ENCODE measurements at places on chromosomes 5 and 9.

DNA sequence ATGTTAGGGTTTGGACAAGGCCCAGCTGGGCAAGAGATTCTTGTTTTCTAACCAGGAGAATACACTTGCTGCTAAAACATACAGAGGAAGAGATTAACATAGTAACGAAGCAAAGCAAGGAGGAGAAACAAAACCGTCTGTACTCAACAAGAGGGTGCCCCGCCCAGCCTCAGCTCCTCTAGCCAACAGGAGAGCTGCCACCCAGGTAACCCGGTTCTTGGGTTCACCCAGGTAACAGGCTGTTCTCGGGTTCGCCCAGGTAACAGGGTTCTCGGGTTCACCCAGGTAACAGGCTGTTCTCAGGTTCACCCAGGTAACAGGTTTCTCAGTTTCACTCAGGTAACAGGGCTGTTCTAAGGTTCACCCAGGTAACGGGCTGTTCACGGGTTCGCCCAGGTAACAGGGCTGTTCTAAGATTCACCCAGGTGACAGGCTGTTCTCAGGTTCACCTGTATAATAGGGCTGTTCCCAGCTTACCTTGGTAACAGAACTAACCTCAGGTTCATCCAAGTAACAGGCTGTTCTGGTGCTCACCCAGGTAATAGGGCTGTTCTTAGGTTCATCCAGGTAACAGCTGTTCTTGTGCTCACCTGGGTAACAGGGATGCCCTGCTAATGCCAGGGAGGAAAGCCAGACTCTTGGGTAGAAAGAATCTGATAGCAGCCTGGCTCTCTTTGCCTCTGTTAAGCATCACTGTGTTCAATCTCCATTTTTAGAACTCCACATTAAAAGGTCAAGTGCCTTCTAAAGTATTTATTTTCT is 271.6 kb downstream of the SYK start:
- no peak for DNase-seq

DNA sequence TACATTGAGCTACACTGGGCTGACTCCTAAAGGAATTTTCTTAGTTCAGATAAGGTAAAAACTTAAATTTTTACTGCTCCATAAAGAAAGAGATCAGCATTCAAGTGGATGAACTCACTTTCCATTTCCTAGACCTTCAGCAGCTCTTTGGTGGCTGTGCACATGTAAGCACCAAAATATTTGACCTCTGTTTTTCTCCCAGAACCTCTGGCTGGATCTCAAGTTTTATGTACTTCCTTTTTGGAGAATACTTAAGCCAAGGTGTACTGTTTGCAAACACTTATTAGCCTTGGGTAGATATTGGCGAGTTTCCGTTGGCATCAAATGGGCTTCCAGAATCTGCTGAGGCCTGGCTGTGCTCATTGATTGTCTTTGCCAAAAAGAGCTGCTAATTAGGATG is 10.3 kb downstream of the TNC start:
- DNase-seq: no peak

DNA sequence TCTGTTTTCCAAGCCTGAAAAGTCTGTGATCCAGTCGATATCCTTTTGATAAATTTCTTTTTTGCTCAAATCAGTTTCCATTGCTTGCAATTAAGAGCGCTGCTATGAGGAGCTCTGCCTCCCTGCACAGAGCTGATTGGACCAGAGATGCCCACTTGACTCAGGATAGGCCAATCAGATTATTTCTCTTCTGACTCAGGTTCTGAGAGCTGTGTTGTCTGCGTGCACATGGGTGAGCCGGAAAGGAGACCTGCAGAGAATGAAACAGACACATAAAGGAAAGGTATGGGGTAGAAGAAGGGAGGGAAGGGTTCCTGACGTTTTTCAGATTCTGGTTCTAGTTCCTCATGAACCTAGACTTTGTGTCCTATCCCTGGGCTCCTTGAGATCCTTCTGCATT is 15.8 kb upstream of the FABP6 start:
- no peak for DNase-seq

DNA sequence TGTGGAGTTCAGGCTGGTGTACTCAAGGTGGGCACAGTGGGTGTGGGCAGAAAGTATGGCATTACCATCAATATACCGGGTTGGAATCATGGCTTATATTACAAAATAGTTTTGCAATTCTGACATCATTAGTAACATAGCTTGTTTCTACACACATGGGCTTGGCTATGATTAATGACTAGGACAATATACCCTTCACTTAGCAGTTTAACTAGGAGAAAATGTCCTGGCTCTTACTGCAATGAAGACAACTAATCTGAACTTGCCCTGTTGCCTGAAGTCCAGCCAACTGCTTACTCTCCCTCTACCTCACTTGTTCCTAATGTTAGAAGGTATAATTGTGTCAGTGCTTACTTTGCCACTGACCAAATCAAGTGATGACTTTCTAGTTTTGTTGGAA is 612.5 kb downstream of the EFNA5 start:
- no peak for DNase-seq

DNA sequence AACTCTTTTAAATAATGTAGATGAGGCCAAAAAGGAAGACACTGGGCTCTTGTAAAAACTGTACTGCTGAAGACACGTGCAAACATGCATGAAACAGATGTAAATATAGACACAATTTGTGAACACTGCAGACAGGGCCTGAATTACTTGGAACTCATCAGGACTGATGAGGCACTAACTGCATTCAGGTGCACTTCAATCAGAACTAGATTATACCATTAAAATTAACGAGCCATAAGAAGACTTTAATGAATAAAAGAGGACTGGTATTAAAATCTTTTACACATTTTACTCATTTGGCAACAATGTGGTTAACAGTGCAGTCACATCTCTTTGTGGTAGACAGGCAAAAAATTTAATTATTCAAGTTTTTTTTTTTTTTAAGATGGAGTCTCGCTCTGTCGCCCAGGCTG is 13.4 kb upstream of the ZCCHC9 start:
- DNase-seq: no peak

GRCh38 chr9:128102861-128103588 is 24.5 kb downstream of the PTGES2 start:
- no peak for DNase-seq

- DNase-seq: no peak
Observed at GRCh38 chr5:132426525-132427138, 57.1 kb downstream of the SLC22A5 start.

DNA sequence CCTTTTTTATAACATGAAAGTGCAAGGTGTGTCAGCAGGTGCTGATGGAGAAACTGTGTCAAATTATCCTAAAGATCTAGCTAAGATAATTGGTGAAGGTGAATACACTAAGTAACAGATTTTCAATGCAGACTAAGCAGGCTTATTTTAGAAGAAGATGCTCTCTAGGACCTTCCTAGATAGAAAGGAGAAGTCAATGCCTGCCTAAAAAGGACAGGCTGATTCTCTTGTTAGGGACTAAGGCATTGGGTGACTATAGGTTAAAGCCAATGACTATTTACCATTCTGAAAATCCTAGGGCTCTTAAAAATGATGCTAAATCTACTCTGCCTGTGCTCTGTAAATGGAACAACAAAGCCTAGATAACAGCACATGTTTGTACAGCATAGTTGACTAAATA is 1682.4 kb downstream of the MAT2B start:
- no peak for DNase-seq

GRCh38 chr9:111399772-111400563 is 69.9 kb upstream of the OR2K2 start:
- DNase-seq: no peak

GRCh38 chr5:167688341-167689130 is 602.9 kb upstream of the WWC1 start:
- no peak for DNase-seq

DNA sequence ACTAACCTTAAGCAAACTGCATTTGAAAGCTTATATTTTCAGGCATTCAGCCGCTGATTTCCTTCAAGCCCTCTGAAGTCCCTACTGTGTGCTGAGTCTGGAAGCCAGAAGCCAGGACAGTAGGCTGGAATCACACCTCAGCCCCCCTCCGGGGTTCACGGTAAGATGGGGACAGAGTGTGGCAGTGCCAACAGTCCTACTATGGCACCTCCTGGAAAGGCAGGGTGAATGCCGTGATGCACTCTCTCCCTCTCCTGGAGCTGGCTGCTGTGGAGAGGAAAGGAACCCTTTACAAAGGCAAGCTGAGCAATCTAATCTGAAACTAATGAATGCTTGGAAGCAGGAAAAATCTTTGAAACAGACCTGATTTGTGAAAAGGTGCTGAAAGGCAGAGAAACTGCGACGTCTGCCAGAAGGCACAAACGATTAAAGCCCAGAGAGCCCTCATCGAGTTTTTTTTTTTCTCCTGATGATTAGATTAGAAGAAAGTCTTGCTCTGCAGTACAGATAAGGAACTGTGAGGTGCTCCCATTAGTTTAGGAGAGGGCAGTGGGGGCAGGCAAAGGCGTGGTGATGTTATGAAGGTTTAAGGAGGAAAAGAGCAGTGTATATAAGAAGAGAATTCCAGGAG is 21.0 kb downstream of the ANKH start:
- no peak for DNase-seq

GRCh38 chr5:179214678-179215077 is 130.6 kb downstream of the ADAMTS2 start:
- no peak for DNase-seq

- no peak for DNase-seq
Observed at GRCh38 chr5:37886242-37886905, 46.5 kb upstream of the GDNF start.

GRCh38 chr9:129125478-129125877 is 14.3 kb downstream of the PTPA start:
- DNase-seq: no peak

GRCh38 chr5:29796013-29796412 is 1397.5 kb upstream of the CDH6 start:
- no peak for DNase-seq

GRCh38 chr5:150143350-150144245 is 12.0 kb downstream of the PDGFRB start:
- no peak for DNase-seq

DNA sequence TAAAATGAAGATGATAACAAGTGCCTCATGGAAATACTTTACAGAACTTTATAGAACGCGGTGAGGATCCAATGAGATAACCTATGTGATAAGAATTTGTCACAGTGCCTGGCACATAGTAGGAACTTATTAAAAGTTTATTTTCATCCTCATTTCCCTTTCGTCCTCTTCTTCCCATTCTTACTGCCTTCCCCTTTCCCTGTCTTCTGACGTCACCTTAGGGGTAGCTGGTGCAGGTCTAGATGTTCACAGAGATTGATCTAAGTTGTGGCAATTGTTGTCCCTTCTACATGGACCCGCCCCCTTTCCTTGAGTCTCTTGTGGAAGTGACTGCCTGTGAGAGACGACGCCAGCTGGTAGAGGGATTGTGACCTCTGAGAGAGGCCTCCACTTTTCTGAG is 46.5 kb upstream of the NTRK2 start:
- DNase-seq: no peak

GRCh38 chr9:31519011-31519410 is 865.4 kb upstream of the ACO1 start:
- no peak for DNase-seq

DNA sequence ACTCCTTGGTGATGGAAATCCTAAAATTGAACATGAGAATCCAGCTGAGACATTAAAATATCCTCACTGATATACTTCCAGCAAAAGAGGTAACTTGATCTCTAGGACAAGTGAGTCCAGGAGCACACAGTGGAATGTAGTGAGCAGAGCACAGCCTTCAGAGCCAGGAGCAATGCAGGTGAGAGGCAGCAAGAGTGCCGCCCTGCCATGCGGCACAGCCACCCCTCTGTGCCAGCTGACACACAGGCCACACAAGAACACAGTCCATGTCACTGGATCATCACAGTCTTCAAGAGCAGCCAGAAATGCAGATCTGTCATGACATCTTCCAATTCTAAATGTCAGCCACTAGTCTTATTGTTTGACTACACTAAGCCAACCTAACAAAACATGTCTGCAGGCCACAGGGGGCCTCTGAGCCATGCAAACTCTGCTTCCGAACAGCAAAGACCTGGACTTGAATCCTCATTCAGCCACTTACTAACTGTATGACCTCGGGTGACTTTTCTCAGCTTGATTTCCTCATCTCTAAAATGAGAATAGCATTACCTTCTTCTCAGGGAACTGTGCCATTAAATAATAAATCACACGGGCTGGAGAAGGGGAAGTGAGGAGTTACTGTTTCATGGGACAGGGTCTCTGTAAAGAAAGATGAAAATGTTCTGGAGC is 47.0 kb downstream of the CCDC125 start:
- no peak for DNase-seq

DNA sequence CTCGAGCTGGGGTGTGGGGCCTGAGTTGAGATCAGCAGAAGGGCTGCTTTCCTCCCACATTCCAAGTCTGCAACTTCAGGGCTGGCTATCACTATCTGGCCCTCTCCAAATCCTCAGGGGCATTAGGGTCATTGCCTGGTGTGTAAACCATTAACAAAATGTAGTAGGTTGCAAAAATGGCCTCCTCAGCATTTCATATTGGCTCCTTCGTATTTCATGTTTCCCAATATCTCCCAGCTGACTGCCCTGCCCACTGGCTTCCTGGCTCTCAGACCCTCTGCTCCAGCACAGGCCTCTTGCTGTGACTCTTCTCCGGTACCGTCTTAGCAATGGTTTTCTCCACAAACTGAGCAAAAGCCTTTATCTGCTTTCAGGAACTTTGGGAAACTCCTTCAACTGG is 113.8 kb downstream of the GADD45G start:
- DNase-seq: no peak

DNA sequence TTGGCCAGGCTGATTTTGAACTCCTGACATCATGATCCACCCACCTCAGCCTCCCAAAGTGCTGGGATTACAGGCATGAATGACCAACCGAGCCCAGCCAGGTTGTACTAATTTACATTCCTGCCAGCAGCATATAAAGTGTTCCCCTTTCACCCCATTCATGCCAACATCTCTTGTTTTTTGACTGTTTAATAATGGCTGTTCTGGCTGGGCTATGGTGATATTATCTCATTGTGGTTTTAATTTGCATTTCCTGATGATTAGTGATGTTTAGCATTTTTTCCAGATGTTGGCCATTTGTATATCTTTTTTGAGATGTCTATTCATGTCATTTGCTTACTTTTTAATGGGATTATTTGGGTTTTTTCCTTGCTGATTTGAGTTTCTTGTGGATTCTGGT is 87.3 kb downstream of the INVS start:
- DNase-seq: no peak

GRCh38 chr9:89814340-89815040 is 209.7 kb downstream of the GADD45G start:
- no peak for DNase-seq

GRCh38 chr9:92187989-92188714 is 72.9 kb upstream of the SPTLC1 start:
- DNase-seq: no peak

DNA sequence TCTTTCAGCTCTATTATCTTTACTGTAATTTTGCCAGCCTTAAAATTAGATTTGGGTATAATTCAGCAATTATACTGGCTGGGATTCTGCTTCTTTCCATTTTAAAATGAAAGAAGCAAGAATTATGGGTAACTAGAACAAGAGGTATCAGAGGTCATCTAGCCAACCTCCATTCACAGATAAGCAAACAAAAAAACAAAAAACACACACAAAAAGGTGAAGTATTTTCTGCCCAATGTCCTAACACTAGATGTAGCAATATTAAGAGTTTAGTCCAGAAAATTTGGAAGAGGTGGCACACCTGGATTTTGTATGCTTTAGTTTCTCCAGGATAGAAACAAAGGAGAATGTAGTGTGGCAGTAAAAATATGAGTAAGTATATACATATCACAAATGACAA is 68.1 kb upstream of the ANXA1 start:
- DNase-seq: no peak

- no peak for DNase-seq
Observed at GRCh38 chr5:167460449-167461020, 830.9 kb upstream of the WWC1 start.

- DNase-seq: no peak
Observed at GRCh38 chr9:38685535-38685934, 34.4 kb downstream of the FAM240B start.

- DNase-seq: no peak
Observed at GRCh38 chr5:36957953-36958537, 81.5 kb downstream of the NIPBL start.
